ENCODE measurements at places on chromosomes 2 and 18.

DNA sequence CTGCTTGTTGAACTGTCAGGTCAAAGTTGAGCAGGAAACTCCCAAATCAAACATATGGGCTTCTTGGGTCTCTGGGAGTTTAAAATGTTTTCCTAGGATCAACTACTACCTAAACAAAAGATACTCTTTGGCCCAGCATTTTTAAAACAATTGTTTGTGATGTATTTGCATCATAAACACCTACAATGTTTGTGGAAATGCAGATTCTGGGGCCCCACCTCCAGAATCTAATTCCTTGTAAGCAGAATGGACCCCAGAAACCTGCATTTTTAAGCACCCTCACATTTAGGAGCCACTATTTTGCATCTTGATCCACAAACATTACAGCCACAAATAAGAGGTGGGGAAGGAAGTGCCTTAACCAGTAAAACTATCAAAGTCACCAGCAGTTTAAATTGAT is 104.1 kb downstream of the TMEM131 start:
- H3K27ac ChIP-seq = no peak overlapping the region
- H3K4me1 ChIP-seq = no peaks in the 10 kb centered on the region
- peaks cover 12% of the 10 kb centered on the region for H3K36me3 ChIP-seq
- no peak for DNase-seq
- no peak overlapping the region for H3K4me3 ChIP-seq

DNA sequence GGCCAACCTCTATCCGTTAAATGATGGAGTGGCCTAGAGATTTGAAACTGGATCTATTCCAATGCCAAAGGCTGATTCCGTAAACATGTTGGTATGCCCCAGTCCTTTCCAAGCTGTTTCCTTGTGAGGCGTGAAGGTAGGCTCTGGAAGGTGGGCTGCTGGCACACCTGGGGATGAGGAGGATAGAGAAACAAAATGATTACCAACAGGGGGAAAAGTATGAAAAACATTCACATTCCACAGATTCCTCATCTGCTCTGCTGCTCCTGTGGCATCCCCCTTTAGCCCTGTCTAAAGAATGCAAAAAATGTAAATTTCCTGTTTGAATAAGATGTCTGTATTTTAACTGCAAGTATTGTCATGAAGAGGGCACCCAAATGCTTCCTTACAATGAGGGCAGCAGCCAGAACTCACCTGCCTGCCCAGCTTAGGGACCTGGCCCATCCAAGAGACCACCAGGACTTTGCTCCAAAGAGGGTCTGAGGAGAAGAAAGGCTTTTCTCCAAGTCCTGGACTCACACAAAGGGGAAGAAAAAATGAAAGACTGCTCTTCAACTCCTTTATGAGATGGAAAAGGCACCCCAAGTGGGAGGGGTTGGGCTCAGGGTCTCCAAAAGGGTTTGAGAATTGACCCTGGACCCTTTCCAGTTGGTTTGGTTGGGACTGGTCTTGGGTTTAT is 132.3 kb upstream of the PELI1 start:
- no peak for DNase-seq
- H3K4me3 ChIP-seq = no peak overlapping the region
- H3K27me3 ChIP-seq = no peaks in the 10 kb centered on the region
- no peaks in the 10 kb centered on the region for H3K36me3 ChIP-seq
- H3K4me1 ChIP-seq = peaks cover 2% of the 10 kb centered on the region

DNA sequence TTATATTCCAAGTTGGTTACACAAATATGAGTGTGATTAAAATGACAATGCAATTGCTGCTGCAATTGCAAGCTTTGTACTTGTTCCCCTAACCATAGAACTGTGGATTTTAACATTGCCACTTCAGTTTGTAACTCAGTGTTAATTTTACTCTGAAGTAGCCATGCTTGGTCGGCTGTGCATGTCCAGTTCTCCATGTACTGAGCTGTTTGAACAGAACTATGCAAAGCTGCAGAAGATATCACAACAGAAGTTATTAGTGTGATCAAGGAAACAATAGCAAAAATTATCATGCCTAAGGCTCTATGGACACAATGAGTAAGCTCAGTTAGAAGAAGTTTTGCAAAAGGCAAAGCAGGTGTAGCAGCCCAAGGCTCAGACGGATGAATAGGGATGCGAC is 45.3 kb downstream of the CXCR4 start:
- H3K27me3 ChIP-seq = no peaks in the 10 kb centered on the region
- H3K4me1 ChIP-seq = peaks cover 12% of the 10 kb centered on the region
- no peak overlapping the region for H3K27ac ChIP-seq

- H3K36me3 ChIP-seq = no peaks in the 10 kb centered on the region
- no peaks in the 10 kb centered on the region for H3K27me3 ChIP-seq
Observed at GRCh38 chr18:43236921-43237320, 40.4 kb downstream of the SYT4 start.

DNA sequence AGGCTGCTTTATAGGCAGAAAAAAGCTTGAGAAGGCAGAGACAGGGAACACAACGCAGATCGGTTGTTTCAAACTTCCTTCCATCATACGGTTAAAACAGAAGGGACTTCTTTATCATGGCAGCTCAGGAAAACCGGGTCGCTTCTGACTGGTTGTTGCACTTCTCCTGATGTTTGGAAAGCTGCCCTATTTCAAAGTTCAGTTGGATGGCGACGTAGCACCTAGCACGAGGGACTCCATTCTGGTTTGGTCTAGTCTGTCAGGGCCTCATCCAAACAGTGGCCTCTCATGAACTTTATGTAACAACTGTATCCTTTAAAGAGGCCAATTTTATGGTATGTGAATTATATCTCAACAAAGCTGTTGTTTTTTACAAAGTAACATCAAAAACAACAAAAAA is 210.1 kb upstream of the RAB12 start:
- no peaks in the 10 kb centered on the region for H3K4me1 ChIP-seq
- H3K4me3 ChIP-seq = no peak overlapping the region
- no peak overlapping the region for H3K27ac ChIP-seq
- no peaks in the 10 kb centered on the region for H3K36me3 ChIP-seq
- no peak for DNase-seq
- H3K27me3 ChIP-seq = no peaks in the 10 kb centered on the region

DNA sequence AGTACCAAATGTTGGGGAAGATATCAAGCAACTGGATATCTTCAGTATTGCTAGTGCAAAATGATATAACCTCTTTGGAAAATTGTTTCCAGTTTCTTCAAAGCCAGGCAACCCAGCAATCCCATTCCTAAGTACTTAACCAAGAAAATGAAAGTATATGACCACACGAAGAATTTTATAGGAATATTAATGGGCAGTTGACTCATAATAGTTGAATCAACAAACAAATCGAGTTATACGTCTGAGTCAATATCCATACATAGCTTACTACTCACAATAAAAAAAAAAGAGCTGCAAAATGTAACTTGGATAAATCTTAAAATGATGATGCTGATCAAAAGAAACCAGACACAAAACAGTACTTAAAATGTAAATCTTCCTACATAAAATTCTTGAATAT is 810.4 kb downstream of the METTL4 start:
- DNase-seq = no peak
- H3K4me1 ChIP-seq = no peaks in the 10 kb centered on the region
- no peaks in the 10 kb centered on the region for H3K36me3 ChIP-seq
- H3K4me3 ChIP-seq = no peak overlapping the region

- H3K4me1 ChIP-seq = no peaks in the 10 kb centered on the region
- no peaks in the 10 kb centered on the region for H3K36me3 ChIP-seq
- no peak for DNase-seq
- no peak overlapping the region for H3K27ac ChIP-seq
- H3K4me3 ChIP-seq = no peak overlapping the region
Observed at GRCh38 chr2:45291296-45291701, 282.0 kb upstream of the SIX2 start.

DNA sequence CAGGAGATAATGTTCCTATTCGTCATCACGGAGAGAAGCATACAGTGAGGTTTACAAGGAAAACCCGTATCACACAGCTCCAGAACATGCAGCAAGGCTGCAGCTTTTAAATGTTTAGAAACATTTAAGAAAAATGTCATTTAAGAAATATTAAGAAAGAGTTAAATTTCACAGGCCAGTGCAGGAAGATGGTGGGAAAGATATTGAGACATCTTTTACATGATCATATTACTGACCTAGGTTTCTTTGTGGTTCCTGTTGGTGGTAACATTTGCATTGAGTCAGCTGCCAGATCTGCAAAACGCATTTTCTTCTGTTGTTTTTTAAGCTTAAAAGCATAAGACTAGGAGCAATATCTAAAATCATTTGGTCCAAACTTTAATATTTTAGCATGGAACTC is 44.9 kb downstream of the CPO start:
- no peaks in the 10 kb centered on the region for H3K4me1 ChIP-seq
- no peak overlapping the region for H3K4me3 ChIP-seq
- no peak overlapping the region for H3K27ac ChIP-seq
- DNase-seq = no peak
- H3K36me3 ChIP-seq = no peaks in the 10 kb centered on the region
